AG04449 (cell line): ENCODE measurements at places on chromosomes 13 and 19.

DNA sequence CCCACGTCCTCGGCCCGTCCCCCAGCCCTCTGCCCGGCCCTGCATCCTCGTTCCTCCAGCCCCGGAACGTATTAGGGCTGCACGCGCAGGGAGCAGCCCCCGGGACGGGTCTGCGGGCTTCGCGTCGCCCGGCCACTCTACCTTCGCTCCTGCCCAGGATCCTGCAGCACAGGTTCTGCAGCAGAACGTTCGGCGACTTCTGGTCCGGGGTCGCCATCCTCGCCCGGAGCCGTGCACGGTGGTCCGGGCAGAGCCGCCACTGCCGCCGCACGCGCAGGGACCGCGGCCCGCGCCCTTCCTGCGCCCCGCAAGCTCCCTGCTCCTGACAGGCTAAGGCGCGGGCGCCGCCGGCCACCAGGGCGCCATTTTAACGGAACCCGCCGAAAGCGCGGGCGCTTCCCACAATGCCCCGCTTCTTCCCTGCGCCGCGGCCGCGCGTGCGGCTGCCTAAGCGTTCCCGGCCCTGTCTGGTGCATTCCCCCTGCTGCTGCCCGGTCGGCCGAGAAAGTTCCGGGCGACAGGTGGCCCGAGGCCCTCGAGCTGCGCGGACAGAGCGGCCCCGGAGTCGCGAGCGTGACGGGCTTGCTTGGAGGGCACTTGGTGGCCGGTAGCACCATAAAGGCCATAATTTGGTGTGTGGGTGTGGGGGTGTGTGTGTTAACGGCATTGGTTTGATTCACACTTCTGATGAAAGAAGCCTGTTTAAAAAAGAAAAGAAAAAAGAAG lies at the start of gene TUBGCP3:
TUBGCP3 (minus strand) TSS at position 390 of the 726 bp plus-strand sequence; CDS start at position 217, 173 bp downstream.
- DNase-seq, result no peak

GRCh38 chr13:36192166-36192565 lies 22.2 kb downstream of the SOHLH2 start:
- DNase-seq, result no peak

GRCh38 chr13:51619614-51620013 lies 35.4 kb downstream of the WDFY2 start:
- no peak for DNase-seq

- DNase-seq, result no peak
These were observed 345.3 kb downstream of the SLITRK1 start for GRCh38 chr13:83536941-83537340.

GRCh38 chr19:56838909-56839651 lies 1.4 kb downstream of the PEG3 start:
- DNase-seq, result no peak

- no peak for DNase-seq
These were observed 1793.2 kb upstream of the PCDH20 start for GRCh38 chr13:63208826-63209225.

DNA sequence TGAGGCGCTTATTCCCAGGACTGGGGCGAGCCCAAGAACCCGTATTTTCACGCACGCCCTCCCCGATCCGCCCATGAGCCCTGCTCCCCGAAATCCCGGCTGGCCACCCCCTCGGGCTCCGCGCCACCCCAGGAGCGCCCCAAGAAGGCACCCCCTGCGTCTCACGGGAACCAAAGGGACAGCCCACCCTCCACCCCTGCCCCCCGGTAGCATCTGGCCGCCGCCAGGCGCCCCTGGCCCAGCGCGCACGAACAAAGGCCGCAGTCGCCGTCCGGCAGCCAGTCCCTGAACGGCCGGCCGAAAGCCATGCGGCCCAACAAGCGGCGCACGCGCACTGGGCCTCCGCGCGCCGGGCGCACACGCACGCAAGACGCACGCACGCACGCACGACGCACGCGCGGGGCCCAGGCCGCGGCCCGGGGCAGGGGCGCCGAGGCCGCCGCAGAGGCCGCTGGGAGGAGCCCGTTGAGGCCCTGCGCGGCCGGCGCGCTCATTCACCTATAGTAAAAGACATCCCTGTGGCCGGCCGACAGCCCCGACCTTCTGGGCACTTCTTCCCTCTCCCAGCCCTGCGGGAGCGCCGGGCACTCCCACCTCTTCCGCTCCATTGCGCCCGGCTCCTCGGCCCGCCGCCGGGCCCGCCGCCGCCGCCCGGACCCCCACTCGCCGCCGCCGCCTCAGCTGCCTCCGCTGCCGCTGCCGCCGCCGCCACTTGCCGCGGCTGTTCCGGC lies 476 bp downstream of the MBD3 start:
- no peak for DNase-seq

DNA sequence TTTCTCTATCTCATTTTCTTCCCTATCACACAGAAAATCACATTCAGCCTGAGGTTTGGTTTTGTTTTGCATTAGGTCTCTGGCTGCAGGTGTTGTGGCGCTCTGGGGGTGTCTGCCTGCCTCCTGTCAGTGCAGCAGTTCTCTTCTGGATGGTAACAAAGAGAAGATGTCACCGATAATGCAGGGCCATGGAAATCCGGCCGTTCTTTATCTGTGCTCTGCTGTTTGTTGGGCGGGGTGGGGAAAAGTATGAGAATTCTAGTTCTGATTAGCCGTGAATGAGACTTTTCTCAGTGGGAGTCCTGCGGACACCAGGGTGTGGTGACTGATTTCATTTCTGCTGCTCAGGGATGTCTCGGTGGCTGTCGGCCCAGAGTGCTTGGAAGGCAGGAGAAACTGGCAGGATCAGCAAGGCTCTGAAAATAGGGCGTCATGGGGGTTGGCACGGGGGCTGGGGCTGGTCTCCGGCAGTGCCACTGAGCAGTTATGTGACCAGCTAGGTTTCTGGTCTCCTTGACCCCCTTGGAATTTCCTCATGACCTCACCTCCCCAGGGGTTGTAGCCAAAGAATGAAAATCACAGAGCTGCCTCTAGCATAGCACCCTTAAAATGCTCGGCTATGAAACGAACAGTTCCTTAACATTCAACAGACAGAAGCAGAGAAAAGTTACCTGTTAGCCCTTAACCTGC lies 5.0 kb downstream of the RNF113B start:
- no peak for DNase-seq

DNA sequence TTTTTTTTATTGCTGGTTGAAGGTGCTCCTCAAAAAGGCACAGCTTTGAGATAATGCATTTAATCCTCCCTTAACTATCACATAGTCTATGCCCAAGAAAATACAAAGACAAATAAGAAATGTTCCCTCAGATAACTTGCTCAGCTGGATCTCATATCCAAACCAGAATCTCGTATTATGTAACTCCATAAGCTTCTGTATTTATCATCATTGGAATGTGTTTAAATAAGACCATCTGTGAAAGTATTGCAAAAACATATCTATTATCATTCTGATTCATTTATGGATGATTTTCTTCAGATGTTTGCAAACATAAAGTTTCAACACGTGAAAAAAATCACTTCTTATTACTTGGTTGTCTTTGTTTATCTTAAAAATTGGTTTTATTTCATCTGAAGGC lies 190.9 kb downstream of the IRS2 start:
- no peak for DNase-seq

DNA sequence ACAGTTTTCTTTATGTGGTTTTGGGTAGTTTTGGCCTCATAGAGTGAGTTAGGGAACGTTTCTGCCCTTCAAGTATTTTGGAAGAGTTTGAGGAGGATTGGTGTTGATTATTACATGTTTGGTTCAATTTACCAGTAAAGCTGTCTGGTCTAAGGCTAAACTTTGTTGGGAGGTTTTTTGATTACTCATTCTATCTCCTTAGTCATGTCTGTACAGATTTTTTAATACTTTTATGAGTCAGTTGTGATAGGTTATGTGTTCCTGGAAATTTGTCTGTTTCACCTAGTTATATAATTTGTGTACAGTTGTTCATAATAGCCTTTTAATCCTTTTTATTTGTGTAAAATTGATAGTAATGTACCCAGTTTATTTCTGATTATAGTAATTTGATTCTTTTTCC lies 20.4 kb downstream of the RNF17 start:
- DNase-seq, result no peak

DNA sequence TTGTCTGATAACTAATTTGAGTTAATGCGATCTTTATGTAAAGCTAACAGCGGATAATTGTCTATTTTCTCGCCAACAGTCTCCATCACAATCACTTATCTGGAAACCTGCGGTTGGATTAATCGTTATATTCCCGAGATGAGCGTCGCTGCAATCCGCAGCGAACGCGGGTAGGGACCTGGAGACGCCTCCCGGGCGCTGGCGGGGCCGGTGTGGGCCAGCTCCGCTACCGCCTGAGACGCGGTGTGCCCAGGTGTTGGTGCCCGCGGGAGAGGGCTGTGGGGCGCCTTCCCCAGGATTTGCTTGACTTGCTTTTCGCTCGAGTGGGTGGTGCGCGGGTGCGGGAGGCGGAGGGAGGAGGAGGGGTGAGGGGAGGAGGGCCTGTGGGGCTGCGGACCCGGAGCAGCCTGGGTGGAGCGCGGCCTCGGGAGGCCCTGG lies 38.3 kb downstream of the SOX1 start:
- no peak for DNase-seq

GRCh38 chr13:30829145-30829832 lies 76.8 kb upstream of the MEDAG start:
- DNase-seq, result no peak

DNA sequence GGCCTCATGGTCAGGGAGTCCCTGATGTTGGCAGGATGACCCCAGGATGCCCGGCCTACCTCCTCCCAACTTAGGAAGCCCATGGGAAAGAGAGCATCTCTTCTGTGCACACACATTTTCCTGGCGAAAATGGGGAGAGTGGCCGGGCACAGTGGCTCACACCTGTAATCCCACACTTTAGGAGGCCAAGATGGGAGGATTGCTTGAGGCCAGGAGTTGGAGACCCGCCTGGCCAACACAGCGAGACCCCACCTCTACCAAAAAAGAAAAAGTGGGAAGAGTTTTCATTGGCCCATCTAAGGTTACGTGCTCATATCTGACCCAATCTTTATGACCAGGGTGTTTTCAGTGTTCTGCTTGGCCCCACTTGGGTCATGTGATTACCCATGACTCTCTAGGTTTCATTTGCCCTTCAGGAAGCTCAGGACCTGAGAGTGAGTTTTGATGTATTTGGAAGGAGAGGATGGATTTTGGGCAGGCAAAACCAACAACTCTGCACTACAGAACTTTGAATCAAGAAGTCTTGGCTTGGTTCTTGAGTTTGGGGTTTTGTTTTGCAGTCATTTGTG lies 33.6 kb upstream of the SHKBP1 start:
- DNase-seq, result no peak

GRCh38 chr19:48498595-48499311 lies 12.9 kb downstream of the LMTK3 start:
- DNase-seq, result no peak

DNA sequence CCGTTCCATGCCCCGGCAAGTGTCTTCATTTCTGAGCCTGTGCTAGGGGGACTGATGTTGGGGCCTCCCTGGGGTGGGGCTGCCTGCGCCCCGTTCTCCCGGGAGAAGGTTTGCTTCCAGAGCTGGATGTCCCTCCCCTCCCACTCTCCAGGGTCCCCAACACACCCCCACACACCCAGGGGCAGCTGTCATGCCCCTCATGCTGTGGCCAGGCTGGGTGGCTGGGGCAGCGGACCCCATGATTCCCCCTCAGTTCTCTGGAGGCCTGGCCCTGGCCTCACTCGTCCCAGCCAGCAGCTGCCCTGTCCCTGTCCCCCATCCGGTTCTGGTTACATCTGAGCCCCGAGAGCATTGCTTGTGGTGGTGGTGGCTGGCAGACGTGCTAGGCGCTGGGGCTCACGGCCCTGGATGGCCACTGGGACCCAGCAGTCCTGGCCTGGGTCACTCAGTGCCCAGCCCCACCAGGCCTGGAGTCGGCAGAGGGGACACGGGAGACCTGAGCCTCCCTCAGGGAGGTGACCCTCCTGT lies 184.8 kb downstream of the KDM4B start:
- no peak for DNase-seq

DNA sequence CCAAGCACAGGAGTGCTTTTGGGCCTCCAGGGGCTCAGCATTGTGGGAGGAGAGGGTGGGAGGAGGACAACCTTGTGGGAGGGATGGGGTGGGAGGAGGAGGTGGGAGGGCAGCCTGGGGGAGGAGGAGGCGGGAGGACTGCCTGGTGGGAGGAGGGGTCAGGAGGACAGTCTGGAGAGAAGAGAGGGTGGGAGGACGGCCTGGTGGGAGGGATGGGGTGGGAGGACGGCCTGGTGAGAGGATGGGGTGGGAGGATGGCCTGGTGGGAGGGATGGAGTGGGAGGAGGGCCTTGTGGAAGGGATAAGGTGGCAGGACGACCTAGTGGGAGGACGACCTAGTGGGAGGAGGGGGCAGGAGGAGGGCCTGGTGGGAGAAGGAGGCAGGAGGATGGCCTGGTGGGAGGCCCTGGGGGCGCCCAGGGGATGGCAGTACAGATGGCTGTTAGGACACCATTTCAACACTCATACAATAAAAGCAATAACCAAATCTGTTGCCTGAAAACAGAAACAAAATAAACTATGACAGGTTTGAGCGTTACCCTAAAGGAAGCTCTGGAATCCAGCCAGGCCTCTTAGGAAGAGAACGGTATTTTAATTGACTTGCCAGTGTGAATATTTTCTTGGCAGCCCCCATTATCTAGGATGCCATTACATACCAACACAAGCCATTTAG lies 63.7 kb downstream of the CRYL1 start:
- DNase-seq, result no peak

DNA sequence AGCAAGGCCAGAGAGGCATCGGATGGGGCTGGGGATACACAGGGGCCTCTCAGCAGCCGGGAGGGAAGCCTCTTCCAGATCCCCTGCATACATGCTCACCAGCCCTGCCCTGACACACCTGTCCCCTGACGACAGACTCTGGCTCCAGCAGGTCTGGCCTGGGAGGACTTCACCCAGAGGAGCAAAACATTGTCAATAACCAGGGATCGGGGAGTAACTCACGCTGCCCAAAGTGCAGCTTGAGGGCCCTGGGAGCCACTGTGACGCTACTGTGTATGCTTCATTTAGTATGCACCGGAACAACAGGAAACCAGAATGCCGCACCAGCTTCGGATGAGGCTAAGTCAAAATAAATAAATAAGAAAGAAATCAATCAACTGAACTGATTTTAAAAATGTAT lies 12.4 kb upstream of the CD22 start:
- DNase-seq, result no peak

GRCh38 chr19:53147645-53148044 lies 11.2 kb downstream of the ZNF347 start:
- no peak for DNase-seq

- DNase-seq, result no peak
These were observed 2504.6 kb downstream of the PCDH9 start for GRCh38 chr13:64725492-64725891.

- DNase-seq, result no peak
These were observed 184.9 kb downstream of the PTPRS start for GRCh38 chr19:5155586-5156210.

DNA sequence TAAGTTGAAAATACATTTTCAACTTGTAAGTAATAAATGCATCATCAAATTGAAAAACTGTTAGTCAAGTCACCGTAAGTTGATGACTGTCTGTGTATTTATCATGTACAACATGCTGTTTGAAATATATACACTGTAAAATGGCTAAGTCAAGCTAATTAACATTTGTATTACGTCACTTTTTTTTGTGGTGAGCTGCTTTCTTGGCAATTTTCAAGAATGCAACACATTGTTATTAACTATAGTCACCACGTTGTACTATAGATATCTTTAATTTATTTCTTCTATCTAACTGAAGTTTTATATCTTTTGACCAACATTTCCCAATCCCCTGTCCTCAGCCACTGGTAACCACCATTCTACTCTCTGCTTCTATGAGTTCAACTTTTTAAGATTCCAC lies 57.0 kb downstream of the RBM26 start:
- DNase-seq, result no peak

GRCh38 chr13:107457686-107458085 lies 757.6 kb downstream of the LIG4 start:
- DNase-seq, result no peak

- no peak for DNase-seq
These were observed 576.5 kb upstream of the SLITRK5 start for GRCh38 chr13:87094646-87095045.

- no peak for DNase-seq
These were observed 377.6 kb downstream of the IRS2 start for GRCh38 chr13:109408591-109409382.
